Endothelial cell of coronary artery (primary cell): ENCODE measurements at places on chromosomes 2 and 18. TPM values are rescaled to one million over a fixed set of nuclear protein-coding genes. Genes with fewer than 3 reads are reported as not detected.

The DSC3 gene
- 0.36 and 0.38 TPM in 2 replicates for total RNA-seq

The ABHD1 gene
- total RNA-seq = under 0.01 TPM in 1 of 2 replicates, not detected in the other

The ALPP gene
- total RNA-seq = not detected in 2 replicates

The ELP2 gene
- 117 and 142 TPM in 2 replicates for total RNA-seq

The DSG4 gene
- total RNA-seq = not detected in 2 replicates

The TXNDC2 gene
- under 0.01 TPM in 1 of 2 replicates, not detected in the other for total RNA-seq

The LBX2 gene
- 1.4 and 2.1 TPM in 2 replicates for total RNA-seq

The FBXO36 gene
- total RNA-seq = 0.75 and 1.4 TPM in 2 replicates
